ENCODE measurements at places on chromosomes 5 and 9.

- DNase-seq = no peak
Measured at GRCh38 chr9:76725885-76726284, 38.4 kb upstream of the PCA3 start.

DNA sequence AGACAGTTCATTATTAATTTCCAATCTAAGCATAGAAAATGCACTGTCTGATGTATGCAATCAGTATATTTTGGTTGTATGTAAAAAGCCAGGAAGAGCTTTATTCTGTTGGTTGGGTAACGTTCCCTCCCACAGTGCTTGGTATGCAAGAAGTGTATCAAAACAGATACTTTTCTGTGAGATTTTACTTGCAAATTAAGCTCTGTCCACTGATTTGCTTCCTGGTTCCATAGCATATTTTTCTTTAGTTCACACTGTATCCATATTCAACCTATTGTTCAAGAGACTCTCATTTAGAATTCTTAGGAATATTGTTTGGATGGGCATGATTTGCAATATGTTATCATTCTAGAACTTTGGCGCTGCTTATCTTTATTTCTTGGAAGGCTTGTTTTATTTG is 47.4 kb downstream of the RNF180 start:
- DNase-seq = no peak

- DNase-seq = no peak
Measured at GRCh38 chr5:108769352-108769751, 21.7 kb downstream of the FER start.

DNA sequence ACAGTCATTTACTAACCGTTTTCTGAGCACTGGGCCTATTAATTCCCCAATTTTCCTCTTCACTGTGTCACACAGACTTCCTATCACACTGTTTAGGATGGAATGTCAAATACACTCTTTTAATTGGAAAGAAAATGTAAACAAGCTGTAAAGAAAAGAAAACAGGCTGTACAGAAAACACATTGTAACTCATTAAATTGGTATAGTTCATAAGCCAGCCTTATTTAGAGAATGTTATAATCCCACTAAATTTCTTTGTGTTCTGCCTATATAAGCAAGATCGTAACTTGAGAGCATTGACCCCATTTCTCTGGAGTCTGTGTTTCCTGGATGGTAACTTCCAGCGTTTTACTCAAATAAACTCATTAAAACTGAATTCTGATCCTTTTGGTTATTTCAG is 46.5 kb downstream of the TARS1 start:
- peak; percentile 9 for DNase-seq

GRCh38 chr5:117562647-117563046 is 988.0 kb upstream of the SEMA6A start:
- DNase-seq = no peak

GRCh38 chr5:52950686-52951085 is 38.5 kb upstream of the ITGA2 start:
- DNase-seq = no peak

GRCh38 chr9:130833031-130833990 is 1.7 kb upstream of the ABL1 start:
- peak; percentile 90 for DNase-seq

DNA sequence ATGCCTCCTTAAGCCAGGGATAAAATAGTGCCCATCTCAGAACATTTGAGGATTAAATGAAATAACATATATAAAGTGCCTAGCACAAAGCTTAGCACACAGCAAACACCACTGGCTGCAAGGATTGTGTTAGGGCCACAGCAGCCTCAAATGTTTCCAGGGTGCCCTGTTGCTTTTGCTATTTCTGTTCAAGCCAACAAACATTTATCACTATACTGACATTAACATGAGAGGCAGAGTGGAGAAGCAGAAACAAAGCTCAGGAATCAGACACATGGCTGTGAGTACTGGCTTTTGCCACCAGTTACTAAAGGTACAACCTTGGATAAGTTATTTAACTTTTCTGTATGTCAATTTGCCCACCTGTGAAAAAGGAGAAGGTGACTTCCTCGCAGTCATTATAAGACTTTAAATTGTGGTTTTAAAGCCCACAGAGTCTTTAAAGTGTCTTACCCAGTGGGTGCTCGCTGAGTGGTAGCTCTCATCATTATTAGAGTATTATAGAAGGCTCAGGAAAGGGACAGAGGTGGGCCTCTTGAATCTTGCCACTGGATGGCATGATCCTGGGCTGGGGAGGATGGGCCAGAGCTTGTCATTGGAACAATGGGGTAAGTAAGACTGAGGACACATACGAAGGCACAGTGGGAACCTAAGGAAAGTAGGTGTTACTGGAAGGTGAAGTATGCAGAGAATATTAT is 98.2 kb downstream of the MARCHF3 start:
- no peak for DNase-seq

DNA sequence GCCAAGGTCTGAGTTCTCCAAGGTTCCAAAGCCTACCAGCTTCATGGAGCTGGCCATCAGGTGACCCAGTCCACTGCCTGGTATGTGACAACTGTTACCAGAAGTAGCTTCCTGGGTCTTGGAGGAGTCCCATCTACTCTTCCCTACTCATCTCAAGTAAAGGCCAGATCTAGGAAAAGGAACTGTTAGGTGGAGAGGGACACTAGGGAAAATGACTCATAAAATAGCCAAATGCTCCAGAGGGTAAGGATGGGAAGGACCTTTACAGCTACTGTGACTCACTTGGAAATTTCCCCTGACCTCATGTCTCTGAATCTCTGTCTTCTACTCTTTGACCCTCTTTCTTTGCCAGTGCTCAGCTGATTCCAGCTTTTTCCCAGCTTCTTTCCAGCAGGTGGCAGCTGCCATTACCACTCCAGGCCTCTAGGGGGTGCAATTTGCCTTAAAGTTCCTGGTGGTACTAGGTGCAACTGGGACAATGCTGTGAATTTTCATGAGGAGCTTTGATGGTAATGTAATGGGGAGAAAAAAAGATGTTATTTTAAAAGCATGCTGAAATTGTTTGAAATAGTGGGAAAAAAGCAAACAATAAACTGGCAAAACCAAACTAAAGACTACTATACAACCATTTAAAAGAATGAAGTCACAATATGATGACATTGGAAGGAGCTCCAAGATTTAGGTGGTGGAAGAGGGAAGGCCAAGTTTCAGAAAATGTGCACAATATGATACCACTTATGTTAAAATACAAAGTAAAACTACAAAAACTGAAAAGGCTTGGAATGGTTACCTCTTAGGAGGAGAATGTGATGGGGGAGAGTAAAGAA is 27.1 kb upstream of the MYORG start:
- peak; percentile 70 for DNase-seq

GRCh38 chr5:80755626-80756025 is 100.8 kb upstream of the DHFR start:
- DNase-seq = no peak

- DNase-seq = no peak
Measured at GRCh38 chr5:57317341-57317740, 143.5 kb downstream of the GPBP1 start.

GRCh38 chr5:71924325-71924724 is 182.9 kb upstream of the MAP1B start:
- peak; percentile 28 for DNase-seq

DNA sequence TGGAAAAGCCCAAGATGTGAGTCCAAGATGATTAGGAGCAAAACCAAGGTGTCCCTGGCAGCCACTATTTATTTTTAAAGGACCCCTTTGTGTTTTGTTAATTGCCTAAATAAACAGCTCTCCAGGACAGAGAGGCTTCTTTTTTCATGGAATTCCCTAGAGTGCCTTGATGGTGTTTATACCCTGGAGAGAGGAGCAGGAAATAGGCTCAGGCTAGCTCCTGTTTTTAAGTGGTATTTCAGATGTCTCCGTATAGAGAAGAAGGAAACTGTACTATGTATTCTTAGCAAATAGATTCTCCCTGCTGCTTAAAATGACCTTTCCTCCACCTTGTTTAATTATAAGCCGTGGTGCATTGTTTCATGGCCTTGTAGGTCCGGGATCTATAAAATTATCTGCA is 292.4 kb downstream of the CD180 start:
- DNase-seq = no peak

DNA sequence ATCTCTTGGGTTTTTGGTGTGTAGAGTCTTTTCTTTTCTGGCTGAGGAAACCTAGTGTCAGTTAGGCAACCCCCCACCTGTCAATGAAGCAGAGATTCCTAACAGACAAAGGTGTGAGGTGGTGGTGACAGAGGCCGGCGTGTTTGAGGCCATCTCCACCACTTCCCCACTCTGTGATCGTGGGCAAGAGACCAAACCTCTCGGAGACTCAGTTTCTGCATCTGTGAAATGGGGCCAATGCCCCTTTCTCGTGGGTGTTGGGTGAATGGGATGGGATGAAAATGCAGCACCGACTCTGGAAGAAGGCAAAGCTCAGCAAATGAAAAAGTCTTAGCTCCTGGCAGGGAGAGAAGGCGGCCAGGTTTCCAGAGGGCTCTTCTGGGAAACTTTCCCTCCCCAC is 807 bp downstream of the FAM163B start:
- no peak for DNase-seq

DNA sequence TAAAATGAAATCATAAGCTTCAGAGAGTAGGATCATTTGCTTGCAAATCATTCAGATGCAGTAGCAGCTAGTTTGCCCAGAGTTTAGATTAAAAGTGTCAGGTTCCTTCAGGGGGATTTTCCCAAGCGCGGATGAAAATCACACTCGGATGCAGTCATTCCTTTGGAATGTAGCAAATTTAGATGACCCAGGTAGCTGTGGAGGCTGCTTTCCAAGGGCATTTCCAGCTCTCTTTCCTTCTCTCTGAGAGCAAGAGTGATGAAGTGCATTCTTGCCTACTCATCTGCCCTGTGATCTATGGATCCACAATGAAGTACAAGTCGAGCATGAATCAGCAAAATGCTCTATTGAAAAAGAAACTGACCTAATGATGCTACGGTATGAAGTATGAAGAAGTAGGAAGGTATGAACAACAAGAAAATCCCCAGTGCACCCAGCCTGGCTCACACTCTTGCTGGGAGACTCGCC is 200.2 kb downstream of the PLK2 start:
- DNase-seq = peak; percentile 91

DNA sequence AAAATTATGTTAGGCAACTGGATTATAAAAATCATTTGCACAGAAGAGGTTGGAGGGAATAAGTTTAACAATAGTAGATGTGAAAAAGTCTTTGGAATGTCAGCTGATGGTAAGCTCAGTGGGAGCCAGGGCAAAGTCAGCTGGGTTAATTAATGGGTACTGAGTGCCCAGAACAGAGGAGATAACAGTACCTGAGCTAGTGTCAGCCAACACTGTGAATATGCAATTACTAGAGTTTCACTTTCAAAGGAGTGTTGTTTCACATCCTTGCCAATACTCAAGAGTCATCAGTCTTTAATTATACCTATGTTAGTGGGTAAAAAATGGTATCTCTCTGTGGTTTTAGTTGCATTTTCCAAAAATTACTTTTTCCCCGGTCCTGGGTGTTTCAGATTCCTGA is 135.1 kb downstream of the KIF4B start:
- DNase-seq = no peak

DNA sequence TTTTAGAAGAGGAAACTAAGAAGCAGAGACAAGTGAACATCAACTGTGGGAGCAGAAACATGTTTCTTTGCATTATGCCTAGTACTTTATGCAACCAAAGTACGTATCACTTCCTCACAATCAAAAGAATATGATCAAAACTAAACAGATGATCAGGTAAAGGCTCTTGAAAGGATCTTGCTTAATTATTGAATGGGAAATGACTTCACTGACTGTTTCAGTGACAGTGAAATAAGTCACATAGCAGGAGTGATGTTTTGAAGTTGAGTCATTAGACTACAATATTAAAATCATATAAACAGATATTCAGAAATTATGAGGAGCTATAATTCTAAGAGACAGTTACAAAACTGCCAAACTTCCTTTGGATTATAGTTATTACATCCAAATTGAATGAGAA is 527.3 kb downstream of the MTRR start:
- DNase-seq = no peak

Measured in EH (cell line).